Stimulated activated CD8-positive, alpha-beta memory T cell treated with anti-CD3 and anti-CD28 coated beads, Interleukin-12 subunit alpha, Interleukin-12 subunit beta, amount 100 ng/mL, for 1 hour (primary cell): ENCODE measurements at places on chromosomes 13 and 19.
A peak's percentile ranks its signal among the peaks of the same experiment; 100 is the strongest.

GRCh38 chr13:94414141-94414540, 65.3 kb downstream of the DCT start:
- no peak for DNase-seq

- DNase-seq: peak; percentile 36
Observed at GRCh38 chr19:8487137-8487851, 15.1 kb downstream of the PRAM1 start.

DNA sequence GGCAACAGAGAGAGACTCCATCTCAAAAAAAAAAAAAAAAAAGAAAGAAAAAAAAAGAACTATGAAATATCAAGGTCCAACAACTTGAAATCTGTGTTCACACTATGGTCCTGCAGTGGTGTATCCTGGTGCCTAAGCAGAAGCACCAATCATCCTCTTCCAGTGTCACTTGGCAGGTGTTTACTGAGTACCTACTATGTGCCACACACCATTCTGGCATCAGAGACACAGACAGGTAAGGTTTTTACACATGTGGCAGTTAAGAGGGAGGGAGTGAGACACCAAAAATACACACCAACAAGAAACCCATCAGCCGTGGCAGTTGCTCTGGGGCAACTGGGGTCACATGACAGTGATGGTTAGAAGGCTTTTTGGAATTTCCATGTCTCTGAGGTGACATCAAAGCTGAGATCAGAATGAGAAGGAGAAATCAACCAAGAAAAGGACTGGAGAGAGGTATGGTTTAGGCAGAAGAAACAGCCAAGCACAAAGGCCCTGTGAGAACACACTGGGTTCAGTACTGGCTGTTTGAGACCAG, 17.6 kb downstream of the PBX4 start:
- no peak for DNase-seq

DNA sequence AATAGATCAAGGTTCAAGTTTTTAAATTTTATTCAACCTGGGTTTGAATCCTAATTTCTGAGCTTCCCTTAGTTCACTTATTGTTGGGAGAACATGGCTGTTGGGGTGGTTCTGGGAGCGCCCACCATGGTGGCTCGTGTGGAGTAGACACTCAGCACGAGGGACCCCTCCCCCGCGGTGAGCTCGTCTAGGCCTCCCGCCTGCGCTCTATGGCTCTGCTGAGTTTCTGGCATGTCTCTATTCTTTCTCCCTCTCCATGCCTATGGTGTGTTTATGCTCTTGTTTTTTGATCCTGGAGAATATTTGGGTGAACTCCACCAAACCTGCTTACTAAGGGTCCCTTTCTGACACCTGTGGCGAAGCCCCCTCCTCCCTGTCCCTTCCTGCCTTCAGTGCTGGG, 1.6 kb upstream of the EPN1 start:
- DNase-seq: no peak

DNA sequence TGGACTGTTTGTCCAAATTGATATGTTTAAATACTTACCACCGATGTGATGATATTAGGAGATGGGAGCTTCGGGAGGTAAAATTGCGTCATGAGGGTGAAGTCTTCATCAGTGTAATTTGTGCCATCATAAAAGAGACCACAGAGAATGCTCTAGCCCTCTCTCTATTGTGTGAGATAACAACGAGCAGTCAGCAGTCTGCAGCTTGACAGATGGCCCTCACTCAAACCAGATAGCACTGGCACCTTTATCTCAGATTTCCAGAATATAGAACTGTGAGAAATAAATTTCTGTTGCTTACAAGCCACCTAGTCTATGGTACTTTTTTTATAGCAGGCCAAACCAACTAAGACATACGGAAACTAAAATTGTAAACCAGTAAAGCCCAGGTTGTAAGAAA, 1718.9 kb upstream of the MIR17HG start:
- DNase-seq: no peak

GRCh38 chr13:88622362-88622973, 951.3 kb downstream of the SLITRK5 start:
- peak; percentile 8 for DNase-seq

DNA sequence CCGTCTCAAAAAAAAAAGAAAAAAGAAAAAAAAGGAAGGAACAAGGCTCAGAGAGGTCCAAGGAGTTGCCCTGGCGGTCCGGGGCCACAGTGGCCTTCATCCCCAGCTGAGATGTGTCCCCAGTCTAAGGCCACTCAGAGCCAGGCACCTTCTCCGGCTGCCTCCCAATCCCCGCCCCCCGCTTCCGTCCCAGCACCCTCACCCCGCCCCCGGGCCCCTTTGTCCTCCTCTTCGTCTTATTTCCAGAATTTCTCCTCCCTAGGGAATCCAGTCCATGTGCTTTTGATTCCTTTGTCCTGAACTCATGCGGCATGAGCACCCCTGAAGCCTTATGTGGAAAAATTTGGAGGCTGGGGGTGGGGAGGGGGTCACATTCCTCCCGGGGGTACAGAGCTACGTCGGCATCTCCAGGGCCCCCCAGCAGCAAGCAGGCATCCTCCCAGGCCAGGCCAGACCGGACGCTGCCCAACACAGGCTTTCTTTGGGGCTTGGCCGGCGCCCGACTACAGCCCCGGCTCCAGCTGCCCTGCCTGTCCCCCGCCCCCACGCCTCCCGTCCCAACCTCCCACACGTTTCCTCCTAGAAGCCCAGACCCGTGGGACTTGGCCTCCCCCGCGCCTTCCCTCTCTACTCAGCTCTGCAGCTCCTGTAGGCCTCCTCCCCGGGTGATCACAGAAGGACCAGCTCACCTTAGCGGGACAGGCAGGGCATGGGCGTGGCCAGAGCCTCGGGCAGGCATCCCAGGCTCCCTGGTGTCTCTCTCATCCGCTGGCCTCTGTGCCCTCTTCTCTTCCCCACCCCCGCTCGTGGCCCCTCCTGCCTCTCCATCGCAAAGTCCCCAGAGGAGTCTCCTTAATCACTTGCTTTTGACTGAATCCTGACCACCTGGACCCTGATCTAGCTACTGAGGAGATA, 17.8 kb upstream of the ADGRE5 start:
- DNase-seq: no peak

DNA sequence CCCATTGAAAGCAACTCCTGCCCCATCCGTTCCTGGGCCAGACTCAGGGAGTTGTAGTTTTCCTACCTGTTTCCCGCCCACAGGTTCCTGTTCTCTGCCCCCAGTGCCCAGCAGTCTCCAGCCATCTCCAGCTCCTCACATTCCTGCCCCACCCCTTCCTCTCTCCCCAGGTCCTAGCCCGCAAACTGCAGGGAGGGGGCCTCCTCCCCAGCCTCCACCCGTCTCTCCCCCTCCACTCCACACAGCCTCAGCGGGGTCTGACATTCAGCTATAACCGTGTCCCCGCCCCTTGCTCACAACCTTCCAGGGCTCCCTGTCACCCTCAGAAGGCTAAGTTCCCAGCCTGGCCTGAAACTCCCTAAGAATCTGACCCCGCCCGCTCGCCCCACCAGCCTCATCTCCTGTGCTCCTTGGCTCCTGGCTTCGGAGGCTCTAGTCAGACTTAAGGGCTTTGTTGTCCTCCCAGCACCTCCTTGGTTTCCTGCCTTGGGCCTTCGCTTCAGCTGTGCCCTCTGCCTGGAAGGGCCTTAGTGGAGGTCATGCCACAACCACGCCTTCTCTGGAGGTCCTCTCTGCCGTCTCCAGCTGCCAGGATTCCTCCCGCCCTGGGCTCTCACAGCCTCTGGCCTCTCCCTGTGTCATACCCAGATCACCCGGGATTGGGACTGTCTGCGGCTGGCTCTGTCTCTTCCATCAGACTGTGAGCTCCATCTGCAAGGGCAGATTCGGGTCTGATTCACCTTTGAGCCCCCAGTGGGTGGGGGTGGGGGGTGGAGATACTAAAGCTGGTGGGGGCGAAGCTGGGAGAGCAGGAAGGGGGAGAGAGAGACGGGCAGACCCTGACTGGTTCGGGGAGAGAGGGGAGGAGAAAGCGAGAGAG, 5.1 kb upstream of the SPACA6 start:
- no peak for DNase-seq

- no peak for DNase-seq
Observed at GRCh38 chr19:17128403-17128802, 52.8 kb downstream of the MYO9B start.

- DNase-seq: no peak
Observed at GRCh38 chr19:30150626-30151025, 208.6 kb downstream of the URI1 start.

DNA sequence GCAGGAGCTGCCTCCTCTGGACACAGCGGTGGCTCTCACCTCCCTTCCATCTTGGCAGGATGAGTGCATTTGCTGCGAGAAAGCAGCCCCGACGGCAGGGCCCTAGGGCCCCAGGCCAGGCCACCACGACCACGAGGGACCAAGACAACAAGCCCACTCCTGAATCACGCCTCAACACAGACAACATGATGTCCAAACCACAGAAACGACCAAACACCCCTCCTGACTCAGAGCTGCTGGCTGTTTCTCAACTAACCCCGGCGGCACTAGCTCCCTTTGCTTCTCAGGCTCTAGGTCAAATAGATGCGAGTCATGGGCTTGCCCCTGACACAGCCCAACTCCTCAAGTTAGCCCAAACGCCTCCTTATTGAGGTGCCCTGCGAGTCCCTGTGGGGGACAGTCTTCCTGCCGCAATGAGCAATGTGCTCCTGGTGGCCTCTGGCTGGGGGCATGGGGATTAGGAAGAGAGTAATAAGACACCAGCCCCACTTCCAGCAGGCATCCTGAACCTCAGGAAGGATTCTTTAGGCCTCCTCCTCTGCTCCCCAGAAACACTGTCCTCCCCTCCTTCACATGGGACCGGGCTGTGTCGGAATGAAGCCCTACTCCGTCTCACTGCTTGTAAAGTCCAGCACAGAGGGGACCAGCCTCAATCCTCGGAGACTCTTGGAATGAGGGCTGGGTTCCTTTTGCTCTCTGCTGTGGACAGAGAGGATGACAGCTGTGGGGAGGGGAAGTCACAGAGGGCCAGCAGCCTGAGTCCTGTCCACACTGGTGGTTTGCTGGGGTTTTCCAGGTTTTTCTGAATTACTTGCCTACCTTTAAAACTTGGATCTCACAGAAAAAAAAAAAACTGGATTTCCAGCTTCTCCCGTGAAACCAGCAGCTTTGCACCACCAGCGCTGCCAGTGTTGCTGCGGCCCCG, 6.9 kb upstream of the ATF5 start:
- no peak for DNase-seq

DNA sequence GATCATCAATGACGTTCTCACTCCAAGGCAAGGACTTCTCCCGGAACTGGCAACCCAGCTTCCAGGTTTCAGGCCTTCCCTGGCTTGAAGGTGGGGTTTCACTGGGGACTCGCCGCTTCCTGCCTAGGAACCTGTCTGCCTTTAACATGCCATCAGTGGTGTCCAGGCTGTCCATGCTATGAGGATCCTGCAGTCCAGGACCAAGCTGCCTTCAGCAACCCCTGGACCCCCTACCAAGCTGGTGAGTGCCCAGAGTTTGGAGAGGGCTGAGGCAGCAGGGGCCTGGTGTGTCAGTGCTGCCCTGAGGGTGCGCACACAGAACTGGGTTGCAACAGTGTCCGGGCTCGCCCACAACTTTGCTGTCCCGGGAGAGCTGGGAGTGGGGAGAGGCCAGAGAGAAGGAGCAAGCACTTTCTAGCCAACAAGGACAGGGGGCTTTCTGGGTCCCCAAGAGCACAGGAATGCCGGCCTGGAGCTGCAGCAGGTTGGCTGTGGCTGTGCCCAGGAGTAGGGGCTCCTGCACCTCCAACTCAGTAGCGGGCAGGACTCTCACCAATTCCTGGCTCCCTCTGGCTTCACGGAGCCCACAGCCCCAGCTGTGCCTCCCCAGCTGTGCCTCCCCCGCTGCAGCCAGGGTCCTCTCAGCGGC, 1563.2 kb upstream of the MIR17HG start:
- no peak for DNase-seq

GRCh38 chr13:47117268-47117667, 220.4 kb upstream of the HTR2A start:
- DNase-seq: no peak

- DNase-seq: no peak
Observed at GRCh38 chr19:32817569-32818476, 51.7 kb downstream of the SLC7A9 start.

DNA sequence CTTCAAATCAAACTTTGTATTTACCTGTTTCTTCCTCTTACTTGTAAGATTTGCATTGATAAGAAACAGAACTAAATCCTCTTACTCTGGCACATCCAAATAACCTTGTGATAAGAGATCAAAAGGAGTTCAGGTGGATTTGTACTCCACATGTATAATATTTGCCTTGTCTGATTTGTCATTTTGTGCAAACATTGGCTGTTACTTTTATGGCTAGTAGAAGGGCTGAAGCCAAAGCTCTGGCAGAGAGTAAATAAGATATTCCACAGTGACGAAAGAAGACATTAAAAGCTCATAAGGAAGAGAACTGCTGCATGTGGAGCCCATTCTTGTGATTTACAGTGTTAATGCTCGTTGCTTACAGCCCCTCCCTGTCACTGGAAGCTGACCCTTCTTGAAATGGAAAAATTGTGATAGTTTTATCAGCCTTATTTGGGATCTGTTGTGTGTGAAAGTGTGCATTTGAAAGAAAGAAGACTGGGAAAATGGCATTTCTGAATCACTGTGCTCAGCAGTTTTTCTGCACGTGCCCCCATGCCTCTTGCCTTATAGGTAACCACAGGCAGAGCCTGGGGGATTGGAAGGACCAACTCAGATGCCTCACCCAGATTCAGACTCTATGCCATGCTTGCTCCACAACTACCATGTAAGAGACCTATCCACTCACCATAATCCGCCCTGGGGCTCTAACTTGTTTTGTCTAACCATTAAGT, 68.2 kb downstream of the OXGR1 start:
- no peak for DNase-seq

DNA sequence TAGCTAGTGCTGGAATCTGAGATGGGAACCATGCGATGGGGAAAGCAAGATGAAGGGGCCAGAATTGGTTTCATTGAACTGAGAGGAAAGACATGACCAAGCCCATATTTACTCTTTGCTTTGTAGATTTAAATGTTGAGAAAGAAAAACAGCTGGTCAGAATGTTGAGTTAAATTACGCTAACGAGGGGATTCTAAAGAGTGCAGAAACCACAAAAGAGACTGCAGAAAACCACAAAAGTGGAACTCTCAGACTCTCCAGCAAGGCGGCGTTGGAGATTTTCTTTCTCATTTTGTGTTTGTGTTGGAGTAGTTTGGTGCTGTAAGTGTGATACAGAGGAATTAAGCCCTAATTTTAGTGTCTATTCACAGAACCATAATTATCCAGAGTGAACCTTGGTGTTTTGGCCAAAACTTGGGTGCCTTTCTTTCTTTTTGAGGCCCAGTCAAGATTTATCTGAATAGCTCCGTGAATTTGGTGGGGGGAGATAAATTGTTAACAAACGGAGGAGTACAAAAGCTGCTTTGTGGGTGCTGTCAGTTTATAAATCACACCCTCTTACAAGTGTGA, 26.3 kb downstream of the SAE1 start:
- DNase-seq: no peak

- DNase-seq: no peak
Observed at GRCh38 chr19:18174983-18175382, 1.4 kb downstream of the IFI30 start.
